Fibroblast of the aortic adventitia (primary cell): ENCODE measurements at places on chromosomes 1 and 21. TPM values are rescaled to one million over a fixed set of nuclear protein-coding genes. Genes with fewer than 3 reads are reported as not detected.

DNA sequence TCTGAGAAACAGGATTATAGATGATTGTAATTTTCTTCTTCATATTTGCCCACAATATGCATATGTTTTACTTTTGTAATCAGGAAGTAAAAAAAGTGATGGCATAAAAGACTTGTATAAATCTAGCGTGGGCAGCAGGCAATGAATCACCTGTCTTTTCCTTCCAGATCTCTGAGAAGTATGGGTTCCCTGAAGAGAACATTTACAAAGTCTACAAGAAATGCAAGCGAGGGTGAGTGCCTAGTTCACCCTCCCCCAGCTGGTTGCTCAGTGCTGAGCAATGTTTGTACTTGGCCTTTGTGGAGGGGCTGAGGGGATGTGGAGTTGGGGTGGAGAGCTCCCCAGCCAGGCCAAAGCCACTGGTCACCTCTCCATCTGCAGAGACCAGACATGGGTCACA, 30.7 kb downstream of the GRHL3 start:
- peak; percentile 6 for DNase-seq

DNA sequence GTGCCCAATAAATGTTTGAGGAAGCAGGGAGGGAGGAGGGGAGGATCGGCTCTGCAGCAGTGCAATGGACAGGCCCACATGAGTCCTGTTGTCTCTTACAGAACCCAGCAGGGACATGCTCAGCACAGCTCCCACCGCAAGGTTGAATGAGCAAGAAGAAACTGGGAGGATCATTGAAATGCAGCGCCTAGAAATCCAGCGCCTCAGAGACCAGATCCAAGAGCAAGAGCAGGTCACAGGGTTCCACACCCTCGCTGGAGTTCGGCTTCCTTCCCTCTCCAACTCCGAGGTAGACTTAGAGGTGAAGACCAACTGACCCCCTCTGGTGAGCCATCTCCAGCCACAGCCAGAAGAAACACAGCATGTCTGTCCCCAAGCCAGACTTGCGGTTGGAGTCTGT, 15.9 kb upstream of the TMEM125 start:
- DNase-seq: no peak

GRCh38 chr1:44293761-44294315, 61.2 kb downstream of the ERI3 start:
- DNase-seq: no peak

DNA sequence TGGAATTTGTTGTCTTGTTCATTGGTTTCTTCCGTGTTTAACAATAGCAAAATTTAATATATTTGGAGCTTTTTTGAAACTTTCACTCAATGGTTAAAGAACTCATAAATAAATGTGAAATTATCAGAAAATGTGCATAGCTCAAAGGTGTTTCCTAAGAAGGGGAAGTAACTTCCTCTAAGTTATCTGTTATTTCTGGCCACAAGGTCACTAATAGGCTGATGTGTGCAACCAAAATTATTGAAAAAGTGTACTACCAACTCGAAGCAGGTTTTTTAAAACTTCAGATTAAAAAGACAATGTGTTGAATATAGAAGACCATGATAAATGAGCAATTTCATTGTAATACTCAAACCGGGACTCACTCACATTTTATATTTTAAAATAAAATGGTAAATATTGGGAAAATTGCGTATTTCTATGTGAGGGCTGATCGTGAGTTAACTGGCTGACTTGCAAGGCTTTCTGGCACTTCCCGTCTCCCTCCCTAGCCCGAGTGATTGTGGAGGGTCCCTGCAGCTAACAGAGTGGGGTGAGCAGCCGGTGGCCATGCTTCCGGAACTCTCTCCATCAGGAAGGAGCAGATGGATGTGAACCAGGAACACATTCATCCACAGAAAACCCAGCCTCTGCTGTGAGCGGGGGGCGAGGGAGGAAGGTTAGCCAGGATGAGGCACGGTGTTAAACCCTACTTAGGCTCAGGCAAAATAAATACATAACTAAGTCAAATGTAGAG, 96.9 kb downstream of the ERG start:
- DNase-seq: no peak

- DNase-seq: no peak
Measured at GRCh38 chr1:98314601-98315000, 346.9 kb upstream of the SNX7 start.

- DNase-seq: no peak
Measured at GRCh38 chr1:231160895-231161666, 777 bp upstream of the TRIM67 start.

DNA sequence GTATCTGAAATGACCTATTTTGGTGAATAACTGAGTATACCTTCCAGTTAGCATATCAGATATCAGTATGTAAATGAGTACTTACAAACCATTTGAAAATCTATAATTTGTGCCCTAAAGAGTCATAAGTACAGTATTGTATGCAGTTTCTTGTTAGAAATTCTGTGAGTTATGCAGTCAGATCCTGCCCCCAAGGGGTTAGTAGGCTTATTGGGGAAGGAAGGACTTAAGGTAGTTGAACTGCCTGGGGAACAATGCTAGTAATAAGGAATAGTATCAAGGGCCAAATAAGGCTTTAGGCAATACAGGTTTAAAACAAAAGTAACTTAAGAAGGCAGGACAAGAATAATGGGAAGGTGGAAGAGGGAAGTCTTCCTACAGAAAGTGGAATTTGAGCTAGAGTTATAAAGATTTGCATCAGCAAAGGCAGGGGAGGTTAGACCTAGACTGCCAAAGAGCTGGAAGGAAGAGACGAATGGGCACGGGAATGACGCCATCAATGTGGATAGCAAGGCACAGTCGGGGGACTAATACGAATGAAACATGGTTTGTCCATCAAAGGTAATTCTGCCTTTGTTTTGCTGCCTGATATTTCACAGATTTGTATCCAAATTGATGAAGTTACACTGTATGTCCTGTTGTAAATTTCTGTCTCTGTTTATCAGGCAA, 182.9 kb upstream of the DPYD start:
- peak; percentile 51 for DNase-seq

- DNase-seq: peak; percentile 19
Measured at GRCh38 chr1:200674838-200675587, 5.3 kb upstream of the DDX59 start.

DNA sequence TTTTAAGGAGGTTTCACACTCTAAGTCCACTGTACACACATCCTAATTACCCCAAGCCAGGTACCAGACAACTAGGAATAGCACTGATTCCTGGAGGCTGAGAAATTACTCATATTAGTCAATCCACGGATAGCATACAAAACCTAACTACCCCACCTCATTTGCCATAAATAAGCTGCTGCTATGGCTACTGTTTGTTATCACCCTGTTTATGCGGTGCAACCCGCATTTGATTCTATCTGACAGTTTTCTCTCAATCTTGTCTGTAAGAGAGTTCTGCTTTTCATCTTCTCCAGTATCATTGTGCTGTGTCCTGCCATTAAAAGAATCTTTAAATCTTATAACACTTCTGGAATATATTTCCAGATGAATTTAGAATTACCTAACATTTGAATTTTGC, 1496.5 kb downstream of the PLA2G4A start:
- no peak for DNase-seq

DNA sequence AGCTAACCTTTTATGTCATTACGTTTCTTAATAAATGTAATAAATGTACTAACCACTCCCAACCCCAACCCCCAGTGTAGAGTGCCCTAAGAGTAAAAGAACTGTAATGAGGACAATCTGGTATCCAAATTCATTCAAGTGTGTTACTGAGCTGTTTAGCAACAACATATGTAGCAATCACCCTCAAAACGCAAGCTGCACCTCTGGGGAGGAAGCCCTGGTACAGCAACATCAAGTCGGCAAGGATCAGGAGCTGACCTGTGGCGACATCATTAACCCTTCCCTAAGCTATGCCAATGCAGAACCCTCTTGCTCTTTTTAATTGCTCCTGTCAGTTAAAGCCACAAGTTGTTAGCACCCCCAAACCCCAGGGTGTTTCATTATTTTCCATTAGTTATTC, 47.1 kb downstream of the STX6 start:
- no peak for DNase-seq

- no peak for DNase-seq
Measured at GRCh38 chr1:228555074-228555994, 68.2 kb downstream of the RNF187 start.

Gene ZNF678
- 8.4 and 10.5 TPM in 2 replicates for total RNA-seq

Gene C1orf53
- 0.98 and 4.5 TPM in 2 replicates for total RNA-seq
